ENCODE measurements at places on chromosomes 6 and 20. TPM values are rescaled to one million over a fixed set of nuclear protein-coding genes. Genes with fewer than 3 reads are reported as not detected.

DNA sequence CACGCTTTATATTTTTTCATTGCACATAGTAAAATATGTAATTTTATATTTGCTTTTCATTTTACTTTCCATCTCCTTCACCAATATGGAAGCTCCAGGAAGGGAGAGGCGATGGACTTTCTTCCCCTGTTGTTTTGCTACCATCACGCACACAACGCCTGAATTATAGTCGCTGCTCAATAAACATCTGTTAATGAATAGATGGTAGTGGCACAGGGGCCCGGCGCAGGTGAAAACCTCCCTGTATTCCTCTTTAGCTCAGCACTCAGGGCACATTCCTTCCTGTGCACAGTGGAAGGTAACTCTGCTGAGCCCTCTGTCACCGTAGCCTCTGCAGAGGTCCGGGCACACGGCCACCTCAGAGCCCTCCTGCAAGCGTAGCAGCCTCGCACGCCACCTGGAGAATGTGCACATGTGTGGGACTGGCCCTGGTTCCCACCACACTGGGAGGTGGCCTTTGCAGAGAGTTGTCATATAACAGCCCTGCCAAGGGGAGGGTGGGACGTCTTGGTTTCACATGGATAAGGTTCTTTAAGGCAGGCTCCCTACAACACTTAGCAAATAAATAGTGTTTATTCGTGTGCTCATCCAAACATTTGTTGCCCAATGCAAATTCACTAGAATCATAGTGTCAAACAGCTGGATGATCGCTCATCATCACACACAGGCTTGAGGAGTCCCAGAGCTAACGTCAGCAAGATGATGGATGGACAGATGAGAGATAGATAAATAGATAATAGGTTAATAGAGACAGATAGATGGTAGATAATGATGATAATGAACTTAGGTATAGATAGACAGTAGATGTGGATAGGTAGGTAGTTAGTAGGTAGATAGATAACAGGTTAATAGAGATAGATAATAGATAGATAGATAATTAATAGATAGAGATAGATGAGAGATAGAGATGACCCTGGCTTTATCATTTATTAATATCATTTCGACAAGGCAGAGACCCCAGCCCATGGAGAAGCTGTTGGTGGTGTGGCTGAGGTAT, 32.3 kb upstream of the AFDN start:
- no peak overlapping the region for H3K4me3 ChIP-seq
- peaks cover 10% of the 10 kb centered on the region for H3K4me1 ChIP-seq
- DNase-seq = no peak

GRCh38 chr6:40148882-40149573, 214.8 kb upstream of the MOCS1 start:
- H3K36me3 ChIP-seq = no peaks in the 10 kb centered on the region
- no peaks in the 10 kb centered on the region for H3K27me3 ChIP-seq
- H3K27ac ChIP-seq = no peak overlapping the region
- DNase-seq = no peak

DNA sequence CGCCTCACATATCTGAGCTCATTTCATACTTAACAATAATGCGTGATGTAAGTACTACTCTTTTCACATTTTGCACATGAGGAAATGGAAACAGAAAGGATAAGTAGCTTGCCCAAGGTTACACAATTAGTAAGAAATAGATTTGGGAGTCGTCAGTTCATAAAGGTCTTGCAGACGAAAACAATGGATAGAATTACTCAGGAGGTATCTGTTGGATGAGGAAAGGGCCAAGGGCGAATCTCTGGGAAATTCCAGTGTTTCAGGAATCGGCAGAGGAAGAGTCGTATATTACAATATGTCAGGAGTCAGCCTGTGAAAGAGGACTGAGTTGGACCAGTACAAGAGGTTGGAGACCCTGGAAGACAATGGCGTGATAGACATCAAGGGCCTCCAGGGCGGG, 12.8 kb upstream of the EDN1 start:
- no peaks in the 10 kb centered on the region for H3K4me1 ChIP-seq
- H3K27ac ChIP-seq = no peak overlapping the region
- H3K27me3 ChIP-seq = no peaks in the 10 kb centered on the region
- DNase-seq = no peak

DNA sequence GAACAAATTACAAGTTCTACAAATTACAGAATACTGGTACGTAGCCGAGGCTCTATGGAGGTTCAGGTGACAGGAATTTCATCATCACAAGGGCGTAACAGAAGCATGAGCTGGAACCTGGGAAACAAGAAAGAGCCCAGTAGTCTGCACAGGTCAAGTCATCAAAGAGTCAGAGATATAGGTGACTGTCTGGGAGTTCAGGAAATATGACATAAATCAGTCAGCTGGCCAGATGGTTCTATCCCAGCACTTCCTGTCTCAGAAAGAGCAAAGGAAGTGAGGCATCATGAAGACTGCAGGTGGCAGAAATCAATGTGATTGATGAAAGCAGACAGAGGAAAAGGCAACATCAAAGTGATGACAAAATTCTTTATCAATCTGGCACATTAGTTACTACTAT, 23.3 kb downstream of the MYCT1 start:
- DNase-seq = no peak
- H3K36me3 ChIP-seq = no peaks in the 10 kb centered on the region
- no peaks in the 10 kb centered on the region for H3K27me3 ChIP-seq
- H3K4me1 ChIP-seq = no peaks in the 10 kb centered on the region
- H3K4me3 ChIP-seq = no peak overlapping the region
- H3K27ac ChIP-seq = no peak overlapping the region

LMBRD1 gene
- total RNA-seq = 115 TPM

HSPA12B gene
- 19.4 TPM for total RNA-seq
